COR-L47 (cell line): ENCODE measurements at places on chromosomes 16 and 17.
A peak's percentile ranks its signal among the peaks of the same experiment; 100 is the strongest.

GRCh38 chr16:81483970-81484595 lies 39.5 kb downstream of the CMIP start:
- DNase-seq = no peak

DNA sequence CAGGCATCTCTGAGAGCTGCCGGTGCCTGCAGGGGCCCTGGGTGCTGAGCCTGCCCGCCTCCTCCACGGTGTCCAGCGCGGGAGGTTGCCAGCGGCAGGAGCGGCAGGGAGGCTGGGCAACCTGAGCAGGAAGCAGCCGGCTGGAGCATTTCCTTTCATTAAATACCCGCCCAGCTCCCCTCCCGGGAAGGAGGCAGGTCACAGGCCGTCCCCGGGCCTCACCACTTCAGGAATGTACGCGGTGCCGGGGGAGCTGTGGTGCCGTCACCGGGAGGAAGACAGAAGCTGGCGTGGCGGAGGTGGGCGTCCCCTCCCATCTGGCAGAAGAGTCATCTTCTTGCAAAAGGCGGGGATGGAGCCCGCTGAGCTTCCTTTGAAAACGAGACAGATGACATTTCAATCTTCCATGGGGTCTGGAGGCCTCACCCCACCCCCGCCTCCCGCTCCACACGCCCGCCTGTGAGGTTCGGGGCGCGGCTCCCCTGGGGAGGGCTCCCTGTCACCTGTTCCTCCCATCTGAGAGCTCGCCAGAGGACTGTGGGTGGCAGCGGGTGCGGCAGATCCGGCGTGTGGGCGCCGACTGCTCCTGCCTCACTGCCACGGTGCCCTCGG lies 16.0 kb downstream of the SOX8 start:
- peak; percentile 82 for DNase-seq

GRCh38 chr16:58148099-58148498 lies 18.9 kb upstream of the CFAP20 start:
- no peak for DNase-seq

DNA sequence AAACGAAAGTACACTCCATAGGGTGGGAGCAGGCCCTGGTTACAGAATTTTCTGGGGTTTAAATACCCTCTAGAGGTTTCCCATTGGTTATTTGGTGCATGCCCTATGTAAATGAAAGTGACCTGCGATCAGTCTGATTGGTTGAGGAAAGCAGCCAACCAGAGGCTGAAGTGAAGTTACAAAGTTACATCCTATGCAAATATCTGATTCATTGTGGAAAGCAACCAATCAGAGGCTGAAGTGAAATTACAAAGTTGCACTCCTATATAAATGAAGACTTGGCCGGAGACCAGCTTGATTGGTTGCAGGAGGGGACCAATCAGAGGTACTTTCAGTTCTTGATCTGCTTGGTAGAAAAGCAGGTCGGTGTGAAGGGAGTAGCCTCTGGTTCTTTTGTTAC lies 24.4 kb downstream of the NAA60 start:
- DNase-seq = no peak

DNA sequence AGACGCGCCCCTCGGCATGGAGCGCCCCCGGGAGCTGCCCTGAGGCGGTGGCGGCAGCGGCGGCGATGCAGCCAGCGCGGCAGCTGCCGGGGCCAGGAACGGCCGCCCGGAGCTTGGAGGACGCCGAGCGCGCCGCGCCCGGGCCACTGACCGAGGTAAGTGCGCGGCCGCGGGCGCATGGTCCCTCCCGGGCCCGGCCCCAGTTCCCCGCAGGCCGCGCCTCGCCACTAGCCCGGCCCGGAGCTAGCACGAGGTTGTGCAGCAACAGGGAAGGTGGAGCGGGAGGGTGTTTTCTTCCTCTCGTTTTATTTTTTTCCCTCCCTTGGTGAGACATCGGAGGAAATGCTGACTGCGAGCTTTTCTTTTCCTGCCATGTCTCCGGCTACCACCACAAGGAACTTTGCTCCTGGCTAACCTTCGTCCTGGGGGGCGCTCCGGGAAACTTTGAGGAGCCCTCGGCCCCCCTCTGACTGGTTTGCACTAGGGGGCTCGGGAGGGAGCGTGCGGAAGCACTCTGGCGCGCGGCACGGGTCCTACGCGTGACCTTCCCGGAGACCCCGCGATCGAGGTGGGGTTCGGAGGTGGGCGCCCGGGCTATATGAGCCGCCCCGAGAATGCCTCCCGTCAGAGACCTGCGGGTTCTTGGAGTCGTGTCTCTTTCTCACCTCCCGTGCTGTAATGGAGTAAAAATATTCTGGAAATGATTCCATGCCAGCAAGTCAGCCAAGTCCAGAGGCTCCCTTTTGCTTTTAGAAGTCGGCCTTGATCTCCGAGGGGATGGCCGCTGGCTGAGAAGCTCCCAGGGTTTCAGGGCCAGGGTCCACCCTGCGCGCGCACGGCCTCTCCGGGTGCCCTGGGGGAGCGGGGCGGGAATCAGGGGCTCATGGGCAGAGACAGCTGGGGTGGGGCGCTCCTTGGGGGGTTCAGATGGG lies 868 bp downstream of the KCNJ12 start:
- DNase-seq = no peak

DNA sequence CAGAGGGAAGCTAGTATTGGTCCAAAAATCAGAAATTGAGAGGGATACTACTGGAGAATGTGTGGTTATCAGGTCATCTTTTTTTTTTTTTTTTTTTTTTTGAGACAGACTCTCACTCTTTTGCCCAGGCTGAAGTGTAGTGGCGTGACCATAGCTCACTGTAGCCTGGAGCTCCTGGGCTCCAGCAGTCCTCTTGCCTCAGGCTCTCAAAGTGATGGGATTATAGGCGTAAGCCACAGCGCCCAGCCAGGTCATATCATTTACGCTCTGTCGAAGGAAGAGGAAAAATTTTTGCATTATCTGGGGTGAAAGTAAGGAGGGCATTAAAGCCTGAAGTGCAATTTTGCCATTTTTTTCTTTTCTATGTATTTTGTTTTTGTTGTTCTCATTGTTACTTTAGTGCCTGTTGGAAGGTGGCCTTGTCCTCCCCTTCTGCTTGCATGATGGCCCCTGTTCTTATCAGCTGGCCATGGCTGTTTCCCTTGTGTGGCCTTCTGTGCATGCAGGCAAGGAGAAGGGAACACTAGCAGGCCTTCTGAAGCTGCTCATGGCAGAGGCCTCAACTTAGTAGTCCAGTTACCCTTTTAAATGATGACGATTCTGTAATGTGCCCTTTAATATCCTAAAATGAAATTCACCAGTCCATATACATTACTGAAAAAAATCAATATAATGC lies 118.3 kb downstream of the SPECC1 start:
- no peak for DNase-seq

- no peak for DNase-seq
Observed at GRCh38 chr17:82445542-82445941, 5.0 kb downstream of the CYBC1 start.

GRCh38 chr16:69320740-69321073 lies 9.6 kb downstream of the VPS4A start:
- no peak for DNase-seq

GRCh38 chr16:27918755-27919154 lies 144.8 kb downstream of the GSG1L start:
- DNase-seq = no peak

GRCh38 chr17:77400445-77400870 lies 259.7 kb downstream of the SEC14L1 start:
- peak; percentile 27 for DNase-seq

GRCh38 chr17:56599088-56599487 lies 5.6 kb downstream of the NOG start:
- no peak for DNase-seq

DNA sequence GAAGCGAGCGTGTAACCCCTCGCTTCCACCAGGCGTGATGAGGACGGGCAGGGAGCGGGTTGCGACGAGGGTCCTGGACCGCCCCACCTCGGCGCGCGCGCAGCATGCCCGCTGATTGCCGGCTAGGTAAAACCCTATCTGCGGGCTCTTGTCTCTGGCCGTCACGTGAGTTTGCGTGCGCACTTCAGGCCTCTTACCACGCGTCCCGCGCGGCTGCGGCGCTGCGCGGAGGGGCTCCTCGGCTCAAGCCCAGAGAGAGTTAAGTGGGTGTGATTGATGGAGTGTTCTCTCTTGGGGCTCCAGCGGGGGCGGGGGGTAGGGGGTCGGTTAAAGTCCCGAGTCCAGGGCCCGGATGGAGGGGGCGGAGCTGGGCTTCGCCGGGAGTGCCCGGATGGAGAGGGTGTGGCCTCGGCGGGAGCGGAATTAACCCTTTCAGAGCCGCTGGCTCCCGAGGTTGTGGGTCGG lies 7.9 kb downstream of the KDM6B start:
- DNase-seq = peak; percentile 68

DNA sequence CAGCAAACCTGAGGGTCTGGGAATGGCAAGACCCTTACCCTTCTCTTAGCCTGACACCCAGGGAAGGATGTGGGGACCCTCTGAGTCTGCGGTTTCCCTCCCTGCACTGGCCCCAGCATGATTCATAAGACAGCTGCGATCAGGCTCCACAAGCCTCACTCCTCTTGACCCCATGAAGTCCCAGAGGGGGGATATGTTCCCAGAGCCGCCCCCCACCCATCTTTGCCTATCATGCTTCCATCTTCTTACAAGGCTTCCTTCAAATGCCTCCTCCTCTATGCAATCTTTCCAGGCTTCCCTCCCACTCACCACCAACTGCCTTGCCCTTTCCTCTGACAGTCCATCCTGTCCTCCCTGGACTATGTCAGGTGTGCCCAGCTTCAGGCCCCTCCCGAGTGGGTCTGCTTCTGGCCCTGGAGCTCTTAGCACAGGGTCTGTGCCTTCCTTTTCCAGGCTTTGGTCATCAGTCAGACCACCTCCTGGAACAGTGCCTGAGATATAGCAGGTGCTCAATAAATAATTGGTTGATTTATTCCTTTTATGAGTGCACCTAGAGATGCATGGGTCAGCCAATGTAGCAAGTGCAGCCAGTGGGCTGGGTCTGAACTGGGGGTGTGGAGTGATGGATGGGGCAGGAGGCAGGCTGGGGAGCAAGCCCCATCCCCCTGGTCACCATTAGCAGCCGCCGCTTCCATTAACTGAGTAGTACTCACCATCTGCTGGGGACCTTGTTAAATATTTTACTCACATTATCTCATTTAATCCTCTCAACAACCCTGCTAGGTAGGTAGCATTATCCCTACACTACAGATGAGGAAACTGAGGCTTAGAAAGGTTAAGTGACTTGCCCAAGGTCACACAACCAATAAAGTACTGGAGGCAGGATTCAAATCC lies 8.4 kb downstream of the DLX3 start:
- DNase-seq = no peak

GRCh38 chr17:47949946-47950345 lies 7.7 kb downstream of the PRR15L start:
- peak; percentile 5 for DNase-seq

- DNase-seq = no peak
Observed at GRCh38 chr17:36992701-36993100, 43.9 kb downstream of the AATF start.

GRCh38 chr17:21815352-21816063 lies 123.2 kb downstream of the KCNJ18 start:
- no peak for DNase-seq

- DNase-seq = no peak
Observed at GRCh38 chr16:2366660-2367309, 26.3 kb upstream of the ABCA3 start.

DNA sequence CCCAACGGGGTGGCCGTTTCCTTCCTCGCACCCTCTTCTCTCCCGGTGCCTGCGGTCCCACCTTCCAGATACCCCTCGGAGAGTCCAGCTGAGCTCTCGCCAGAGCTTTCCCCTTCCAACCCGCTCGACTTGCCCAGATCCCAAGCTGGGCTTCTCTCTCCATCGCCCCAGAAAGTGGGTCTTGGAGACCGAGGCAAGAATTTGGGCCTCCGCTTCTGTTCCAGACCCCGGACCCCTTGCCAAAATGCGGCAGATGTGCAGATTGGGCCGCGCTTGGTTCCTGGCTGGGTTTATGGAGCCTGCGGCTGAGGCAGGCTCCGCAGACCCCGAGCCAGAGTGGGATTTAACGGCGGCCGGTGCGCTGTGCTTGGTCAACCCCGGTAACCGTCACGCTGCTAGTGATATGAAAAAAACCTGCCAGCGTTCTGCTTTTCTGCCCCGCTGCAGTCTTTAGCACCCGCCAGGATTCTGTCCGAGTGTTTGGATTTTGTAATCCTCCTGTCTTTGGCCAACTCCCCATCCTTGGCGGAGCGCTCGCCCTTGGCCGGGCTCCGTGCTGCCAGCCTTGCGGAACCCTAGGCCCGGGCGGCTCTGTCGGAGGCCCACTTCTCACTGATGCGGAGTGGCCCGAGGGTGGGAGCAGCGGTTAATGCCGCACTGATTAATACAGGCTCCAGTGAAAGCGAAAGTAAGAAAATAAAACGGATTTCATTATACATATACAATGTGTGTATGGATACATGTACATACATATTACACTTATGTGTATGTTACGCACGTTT lies 754 bp upstream of the SLFN11 start:
- no peak for DNase-seq

DNA sequence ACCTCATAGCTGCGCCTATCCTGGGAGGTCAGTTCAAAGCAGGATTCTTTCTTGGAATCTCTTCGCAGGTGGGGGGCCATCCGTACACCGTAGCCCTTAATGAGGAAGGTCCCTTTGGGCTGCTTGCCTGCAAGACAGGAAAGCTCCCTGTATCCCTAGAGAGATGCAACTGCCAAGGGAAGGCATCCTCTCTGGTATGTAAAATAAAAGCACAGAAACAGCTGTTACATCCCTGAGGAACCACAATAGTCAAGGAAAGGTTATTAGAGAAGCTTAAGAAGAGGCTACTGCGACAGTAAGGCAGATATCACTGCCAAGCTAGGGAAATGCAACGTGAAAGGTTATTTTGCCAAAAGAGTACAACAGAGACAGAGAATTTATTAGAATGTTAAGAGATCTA lies 77.2 kb downstream of the SNX11 start:
- DNase-seq = no peak

DNA sequence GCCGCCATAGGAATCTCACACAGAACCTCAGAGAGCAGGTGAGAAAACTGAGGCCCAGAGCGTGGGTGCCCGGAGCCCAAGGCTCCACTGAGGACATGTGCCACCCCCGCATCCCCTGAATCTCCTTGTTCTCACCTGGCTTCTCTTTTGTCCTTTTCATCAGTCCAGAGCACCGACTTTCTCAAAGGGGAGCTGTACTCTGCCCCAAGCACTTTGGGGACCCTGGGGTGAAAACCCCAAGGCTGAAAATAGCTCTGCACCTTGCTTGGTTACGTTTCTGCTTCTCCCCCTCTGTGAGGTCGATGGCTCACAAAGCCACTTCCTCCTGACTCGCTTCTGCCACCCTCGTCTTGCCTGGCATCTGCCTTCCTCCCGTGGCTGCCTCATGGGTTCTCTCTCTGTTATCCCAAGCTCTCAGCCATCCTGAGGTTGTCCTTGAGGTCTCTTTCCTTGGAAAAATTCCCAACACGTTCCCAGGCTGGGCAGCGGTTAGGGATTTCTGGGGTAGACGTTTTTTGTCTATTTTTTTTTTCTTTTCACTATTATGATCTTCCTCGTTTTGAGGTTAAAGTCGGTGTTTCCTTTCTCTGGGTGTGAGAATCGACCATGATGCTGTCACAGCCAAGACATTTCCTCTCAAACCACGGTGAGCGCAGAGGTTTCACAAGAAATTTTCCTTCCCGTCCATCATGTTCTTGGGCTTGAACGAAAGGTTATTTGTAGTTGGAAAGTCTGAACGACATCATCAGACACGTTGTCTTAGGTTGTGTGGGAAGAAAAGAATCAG lies 37.2 kb downstream of the IRF8 start:
- DNase-seq = no peak
